Activated naive CD4-positive, alpha-beta T cell (primary cell): ENCODE measurements at places on chromosomes 7 and 10.
A peak's percentile ranks its signal among the peaks of the same experiment; 100 is the strongest.

DNA sequence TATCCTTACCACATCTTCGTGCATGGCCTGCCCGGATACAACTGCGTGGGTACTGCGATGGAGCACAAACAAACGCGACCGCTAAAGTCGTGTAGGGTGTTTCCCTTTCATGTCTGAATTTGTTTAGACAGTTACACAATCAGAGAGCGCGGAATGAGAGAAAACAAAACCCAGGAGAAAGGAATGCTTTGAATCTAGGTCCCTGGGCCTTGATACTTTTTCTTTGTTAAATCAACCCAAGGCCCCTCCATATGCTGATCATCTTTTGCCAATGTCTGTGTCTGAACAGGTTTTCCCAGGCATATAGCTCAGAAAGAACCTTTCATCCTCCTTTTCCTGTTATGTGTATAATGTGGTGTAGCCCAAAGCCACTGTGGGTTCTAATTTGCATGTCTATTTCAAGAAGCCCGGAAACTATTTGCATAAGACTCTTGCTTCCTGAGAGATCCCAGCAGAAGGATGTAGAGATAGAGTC lies 145.8 kb downstream of the FRMD4A start:
- DNase-seq: no peak

GRCh38 chr10:75230600-75231038 lies 5.1 kb downstream of the COMTD1 start:
- DNase-seq: peak; percentile 92

- no peak for DNase-seq
These were observed 83.5 kb downstream of the GNAT3 start for GRCh38 chr7:80428161-80429054.

- DNase-seq: no peak
These were observed 88.1 kb downstream of the COBL start for GRCh38 chr7:51228386-51228958.

DNA sequence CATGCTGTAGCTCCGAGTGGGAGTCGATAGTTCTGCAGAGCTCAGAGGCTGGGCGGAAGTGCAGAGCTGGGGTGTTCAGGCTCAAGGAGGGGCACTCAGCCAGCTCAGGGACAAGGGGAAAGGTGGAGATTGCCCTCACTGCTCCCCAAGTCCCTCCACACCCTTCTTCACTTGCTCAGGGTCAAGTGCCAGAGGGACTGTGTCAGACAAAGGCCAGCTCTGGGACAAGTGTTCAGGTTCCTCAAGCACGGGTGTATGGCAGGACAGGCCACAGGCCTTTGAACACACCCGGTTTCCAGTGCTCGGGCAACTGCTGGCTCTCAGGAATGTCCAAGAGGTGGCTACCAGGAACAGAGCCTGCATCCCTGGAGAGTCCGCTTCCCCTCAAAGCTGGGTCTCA lies 293.0 kb upstream of the PODXL start:
- no peak for DNase-seq
